ENCODE measurements at places on chromosomes 16 and 17.

- DNase-seq: no peak
Measured at GRCh38 chr17:41705271-41705991, 6.7 kb upstream of the GAST start.

- DNase-seq: no peak
Measured at GRCh38 chr17:43698678-43699437, 37.1 kb upstream of the MEOX1 start.

- no peak for DNase-seq
Measured at GRCh38 chr17:57407287-57408070, 151.2 kb downstream of the MSI2 start.

- no peak for DNase-seq
Measured at GRCh38 chr17:72005332-72006163, 115.3 kb upstream of the SOX9 start.

DNA sequence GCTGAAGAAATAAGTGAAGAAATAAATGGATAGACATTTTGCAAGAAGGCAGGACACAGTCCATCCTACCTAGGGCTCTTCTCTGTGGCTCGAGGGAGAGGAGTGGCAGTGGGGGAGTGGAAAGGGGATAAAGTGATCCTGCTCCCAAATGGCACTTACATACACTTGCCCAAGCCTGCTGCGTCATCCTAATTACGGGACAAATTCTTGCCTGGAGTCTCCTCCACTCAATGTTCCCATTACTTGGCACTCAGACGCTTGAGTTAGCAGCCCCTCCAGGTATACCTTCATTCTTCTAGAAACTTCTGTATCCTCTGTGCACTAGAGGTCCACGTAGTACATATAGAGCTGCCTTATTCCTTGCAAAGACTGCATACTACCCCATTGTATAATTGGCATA is 15.7 kb upstream of the MAP3K14 start:
- no peak for DNase-seq
